ENCODE measurements at places on chromosomes 1 and 21. TPM values are rescaled to one million over a fixed set of nuclear protein-coding genes. Genes with fewer than 3 reads are reported as not detected.

The TUT4 gene
- total RNA-seq: 71.2 TPM

The NCF2 gene
- not detected for total RNA-seq

The PLA2G5 gene
- total RNA-seq: not detected

The S100B gene
- total RNA-seq: not detected

The REN gene
- total RNA-seq: not detected

The MFAP2 gene
- 44.7 TPM for total RNA-seq

The DCDC2B gene
- total RNA-seq: not detected

The VANGL2 gene
- total RNA-seq: 20.9 TPM

The RRAGC gene
- 19.9 TPM for total RNA-seq

The KLHDC9 gene
- total RNA-seq: 4.8 TPM
